ELF-1 (cell line): ENCODE measurements at places on chromosomes 2 and 18.
A peak's percentile ranks its signal among the peaks of the same experiment; 100 is the strongest.

DNA sequence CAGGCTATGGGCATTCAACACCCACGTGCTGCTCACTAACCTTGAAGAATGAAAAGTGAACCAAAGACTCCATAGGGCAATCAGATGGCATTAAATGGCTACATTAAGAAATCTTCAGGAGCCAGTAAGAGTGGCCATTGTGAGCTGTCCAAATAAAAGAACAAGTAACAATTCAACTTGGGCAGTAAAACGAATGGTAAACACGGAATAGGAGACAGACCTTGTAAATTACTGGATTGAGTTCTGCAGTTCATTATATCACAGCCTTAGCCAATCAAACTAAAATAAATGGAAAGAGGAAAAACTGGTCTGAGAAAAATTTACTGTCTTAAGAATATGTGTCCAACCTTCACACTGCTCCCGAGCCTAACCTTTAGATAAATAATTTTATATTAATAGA, 306.5 kb upstream of the ZNF521 start:
- no peak for DNase-seq

GRCh38 chr2:67974559-67975430, 88.0 kb downstream of the C1D start:
- no peak for DNase-seq

GRCh38 chr2:22221006-22221405, 1097.2 kb downstream of the TDRD15 start:
- no peak for DNase-seq

GRCh38 chr2:151405376-151405775, 4.3 kb upstream of the RIF1 start:
- DNase-seq: no peak

DNA sequence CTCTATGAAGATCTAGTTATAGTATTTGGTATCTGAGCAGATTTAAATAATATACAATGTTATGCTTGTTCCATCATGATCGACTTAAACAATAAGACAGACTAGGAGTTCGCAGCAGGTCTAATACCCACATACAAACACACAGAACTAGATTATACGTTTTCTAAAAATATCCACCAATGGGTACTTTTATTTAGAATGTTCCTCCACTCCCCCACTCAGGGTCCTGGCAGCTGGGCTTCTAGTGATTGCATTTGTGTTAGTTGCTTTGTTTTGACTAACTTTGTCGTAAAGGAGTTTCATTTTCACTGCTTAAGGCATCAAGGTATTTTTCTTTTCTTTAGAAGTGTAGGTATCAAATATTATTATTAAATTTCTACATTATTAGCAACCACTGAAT, 91.4 kb downstream of the RPRM start:
- DNase-seq: no peak

- DNase-seq: no peak
Observed at GRCh38 chr18:68035774-68036522, 519.4 kb upstream of the DSEL start.

DNA sequence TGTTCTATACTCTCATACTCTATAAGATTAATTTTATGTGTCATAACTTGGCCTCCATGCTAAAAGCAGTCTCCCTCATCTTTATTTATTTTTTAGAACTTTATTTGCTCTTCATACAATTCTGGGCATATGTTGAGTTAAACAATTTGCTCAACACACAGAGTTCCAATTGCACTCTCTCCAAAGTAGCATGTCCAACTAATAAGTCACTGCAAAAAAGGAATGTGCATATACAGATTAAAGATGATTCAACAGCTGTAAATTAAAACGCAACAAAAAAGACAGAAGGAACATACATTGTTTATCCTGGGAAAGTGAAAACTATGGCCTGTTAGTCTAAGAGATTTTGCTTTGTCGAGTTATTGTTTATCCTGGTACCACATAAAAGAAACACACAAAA, 277.7 kb upstream of the ACVR2A start:
- DNase-seq: no peak

DNA sequence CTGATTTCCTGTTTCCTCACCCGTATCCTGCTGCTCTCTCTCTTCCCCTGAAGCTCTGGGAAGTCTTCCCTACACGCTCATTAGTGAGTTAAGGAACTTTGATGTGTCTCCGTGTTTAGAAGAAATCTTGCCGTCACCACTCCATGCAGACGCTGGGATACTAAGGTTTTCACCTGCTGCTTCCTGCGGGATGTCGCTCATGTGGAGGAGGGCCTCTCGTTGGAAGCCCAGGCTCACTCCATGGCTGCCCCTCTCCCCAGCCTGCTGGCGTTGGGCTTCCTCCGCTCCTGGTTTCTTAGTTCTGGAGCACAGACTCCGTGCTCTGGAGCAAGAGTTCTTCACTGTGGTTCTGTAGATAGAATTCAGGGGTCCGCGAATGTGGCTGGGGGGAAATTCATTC, 326.3 kb downstream of the GBX2 start:
- DNase-seq: no peak

- no peak for DNase-seq
Observed at GRCh38 chr18:58076052-58076451, 32.0 kb downstream of the NEDD4L start.

DNA sequence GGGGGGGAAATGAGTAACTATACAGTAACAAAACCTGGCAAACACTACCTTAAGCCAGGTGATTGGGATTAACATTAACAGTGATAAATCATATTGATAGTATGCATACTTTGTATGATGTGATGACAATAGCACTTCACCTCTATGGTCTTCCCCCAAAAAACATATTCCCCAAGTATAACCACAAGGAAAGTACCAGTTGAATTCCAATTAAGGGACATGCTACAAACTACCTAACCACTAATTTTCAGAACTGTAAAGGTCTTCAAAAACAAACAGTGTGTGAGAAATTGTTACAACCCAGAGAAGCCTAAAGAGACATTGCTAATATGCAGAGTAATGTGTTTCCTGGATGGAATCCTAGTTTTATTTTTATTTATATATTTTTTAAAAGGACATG, 152.4 kb downstream of the ZRANB3 start:
- no peak for DNase-seq

DNA sequence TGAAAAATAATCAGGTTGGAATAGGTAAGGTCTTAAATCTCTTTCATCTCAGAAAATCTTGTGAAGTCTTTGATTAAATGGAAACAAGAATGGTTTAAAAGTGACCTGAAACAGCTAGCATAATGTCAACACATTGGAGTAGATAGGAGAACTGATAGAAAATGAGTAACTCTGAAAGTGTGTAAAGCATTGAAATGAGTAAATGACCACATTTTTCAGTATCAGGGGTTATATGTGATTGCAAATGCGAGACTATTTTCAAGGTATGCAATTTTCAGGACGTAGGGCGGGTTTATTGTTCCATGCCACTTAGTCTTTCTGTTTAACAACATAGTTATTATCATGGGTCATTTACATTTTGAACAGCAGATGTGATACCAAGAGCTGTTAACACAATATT, 1383.2 kb downstream of the LRP1B start:
- no peak for DNase-seq

DNA sequence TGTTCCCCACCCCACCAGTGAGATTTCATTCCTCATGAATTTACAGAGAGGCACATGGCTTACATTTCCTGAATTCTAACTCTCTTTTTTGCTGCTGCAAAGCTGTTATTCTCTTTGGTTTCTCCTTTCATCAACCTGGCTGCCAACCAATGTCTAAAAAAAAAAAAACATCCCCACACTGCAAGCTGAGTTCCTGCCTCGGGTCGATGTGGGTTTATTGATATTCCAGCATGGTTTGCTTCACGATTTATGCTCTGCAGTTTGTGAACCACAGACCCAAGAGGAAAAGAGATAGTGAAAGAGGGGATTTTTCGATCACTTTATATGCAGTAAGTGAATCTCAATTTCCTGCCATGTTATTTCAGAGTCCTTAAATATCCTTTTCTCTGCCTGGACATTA, 363.6 kb downstream of the LPIN1 start:
- no peak for DNase-seq

DNA sequence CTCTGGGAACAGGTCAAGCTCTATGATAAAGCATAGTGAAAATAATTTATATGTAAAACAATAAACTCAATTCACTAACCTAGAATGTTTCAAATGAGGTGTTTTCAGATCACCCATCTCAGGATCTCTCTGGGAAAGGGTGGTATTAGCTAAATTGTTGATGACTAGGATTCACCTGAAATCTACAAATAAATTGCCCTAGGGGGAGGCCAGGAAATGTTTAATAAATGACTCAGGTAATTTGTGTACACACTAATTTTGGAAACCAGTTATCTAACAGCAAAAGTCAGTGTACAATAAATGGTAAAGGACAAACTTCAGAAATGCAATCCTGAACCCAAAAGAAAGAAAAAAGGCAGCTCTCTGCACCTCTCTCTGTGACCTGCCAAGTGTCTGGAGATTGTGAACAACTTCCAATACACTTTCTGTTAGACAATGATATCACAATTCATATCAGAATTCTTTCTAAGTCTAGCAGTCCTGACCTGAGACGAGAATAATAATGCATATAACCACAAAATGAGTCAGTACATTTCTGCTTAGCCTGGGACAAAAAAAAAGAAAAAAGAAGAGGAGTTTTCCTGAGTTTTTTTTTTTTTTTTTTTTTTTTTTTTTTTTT, 760.0 kb downstream of the EPHA4 start:
- DNase-seq: no peak

GRCh38 chr18:5311301-5311989, 15.9 kb upstream of the ZBTB14 start:
- no peak for DNase-seq

DNA sequence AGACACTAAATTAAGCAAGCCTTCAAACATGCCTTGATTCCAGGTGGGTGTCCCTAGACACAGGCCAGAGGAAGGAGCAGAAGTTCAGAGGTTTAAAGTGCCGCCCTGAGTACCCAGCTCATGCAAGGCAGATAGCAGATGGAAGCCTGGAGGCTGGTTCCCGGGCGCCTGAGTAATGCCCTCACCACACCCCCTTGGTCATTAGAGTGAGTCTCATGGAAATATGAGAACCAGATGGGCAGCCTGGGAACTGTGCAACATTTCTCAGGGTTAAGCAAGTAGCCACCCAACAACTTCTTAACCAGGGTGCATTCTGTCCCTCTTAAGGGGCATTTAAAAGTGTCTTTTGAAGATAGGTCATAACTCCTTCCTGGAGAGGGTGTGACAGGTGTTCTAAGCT, 44.1 kb downstream of the TGFA start:
- no peak for DNase-seq

DNA sequence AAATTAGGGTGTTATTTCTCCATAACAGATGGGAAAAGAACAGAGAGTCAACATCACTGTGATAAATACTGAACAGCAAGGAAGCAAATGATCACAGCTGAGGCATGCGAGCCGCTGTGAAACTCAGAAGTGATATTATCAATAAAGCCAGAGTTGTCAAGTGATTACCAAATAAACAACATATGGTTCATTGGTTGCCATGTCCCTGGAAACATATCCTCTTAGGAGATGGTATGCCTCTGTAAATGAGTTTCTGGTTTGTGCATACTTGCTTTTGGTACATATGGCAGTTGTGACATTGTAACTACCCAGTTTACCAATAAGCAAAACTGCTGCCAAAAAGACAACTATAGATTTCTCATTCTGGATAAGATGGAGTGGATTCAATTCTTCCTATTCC, 23.8 kb downstream of the RAPGEF4 start:
- no peak for DNase-seq

DNA sequence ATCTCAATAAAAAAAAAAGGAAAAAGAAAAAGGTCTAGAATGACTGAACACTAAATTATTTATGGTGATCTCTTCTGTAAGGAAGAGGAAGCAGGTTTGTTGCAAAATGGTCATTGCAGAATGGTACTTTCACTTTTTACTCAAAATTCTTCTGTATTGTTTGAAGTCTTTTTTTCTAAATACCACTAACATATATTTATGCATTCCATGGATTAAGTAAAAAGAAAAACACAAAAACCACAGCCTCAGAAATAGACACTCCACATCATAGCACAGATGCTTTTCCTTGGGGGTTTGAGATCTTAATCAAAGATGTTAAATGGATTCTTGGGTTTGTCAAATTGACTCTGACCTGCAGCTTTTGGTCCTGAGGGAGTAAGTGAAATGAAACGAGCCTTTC, 47.4 kb downstream of the RHOB start:
- DNase-seq: no peak

- DNase-seq: peak; percentile 68
Observed at GRCh38 chr2:29841386-29842004, 79.9 kb downstream of the ALK start.

GRCh38 chr18:74005320-74006109, 142.1 kb downstream of the FBXO15 start:
- DNase-seq: no peak

GRCh38 chr2:45649858-45650811, 1.3 kb upstream of the PRKCE start:
- DNase-seq: peak; percentile 79

DNA sequence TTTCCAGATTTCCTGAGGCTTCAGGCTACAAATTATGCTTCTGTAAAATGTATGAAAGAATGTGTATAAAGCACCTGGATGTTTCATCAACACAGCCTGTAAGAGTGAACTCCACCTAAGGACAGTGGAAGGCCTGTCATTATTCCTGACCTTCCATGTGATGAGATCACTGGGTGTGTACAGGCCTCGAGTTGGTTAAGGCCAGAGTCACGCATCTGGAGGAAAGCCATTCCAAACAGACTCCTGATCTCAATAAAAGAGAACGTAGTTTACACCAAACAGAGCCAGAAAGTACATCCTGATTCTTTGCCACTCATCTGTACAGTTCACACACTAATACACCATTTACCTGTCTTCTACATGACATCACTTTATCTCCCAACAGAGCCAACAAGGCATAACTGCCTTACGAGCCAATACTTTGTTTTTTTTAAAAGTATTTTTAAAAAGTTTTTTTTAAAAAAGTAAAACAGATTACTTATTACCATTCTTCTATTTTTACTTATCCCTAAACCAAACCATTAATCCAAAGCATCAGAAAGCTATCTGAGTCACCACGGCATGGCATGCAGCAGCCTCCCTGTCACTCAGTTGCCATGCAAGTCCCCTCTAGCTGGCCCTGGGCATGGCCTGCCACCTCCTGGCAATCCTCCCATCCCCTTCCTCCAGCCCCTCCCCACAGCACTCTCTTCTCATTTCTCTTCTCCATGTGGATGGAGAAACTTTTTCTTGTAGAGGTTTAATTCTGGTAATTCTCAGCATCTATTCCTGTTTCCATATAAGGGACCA, 78.8 kb upstream of the TFCP2L1 start:
- DNase-seq: no peak

- DNase-seq: no peak
Observed at GRCh38 chr18:56382541-56382940, 255.9 kb downstream of the TXNL1 start.

DNA sequence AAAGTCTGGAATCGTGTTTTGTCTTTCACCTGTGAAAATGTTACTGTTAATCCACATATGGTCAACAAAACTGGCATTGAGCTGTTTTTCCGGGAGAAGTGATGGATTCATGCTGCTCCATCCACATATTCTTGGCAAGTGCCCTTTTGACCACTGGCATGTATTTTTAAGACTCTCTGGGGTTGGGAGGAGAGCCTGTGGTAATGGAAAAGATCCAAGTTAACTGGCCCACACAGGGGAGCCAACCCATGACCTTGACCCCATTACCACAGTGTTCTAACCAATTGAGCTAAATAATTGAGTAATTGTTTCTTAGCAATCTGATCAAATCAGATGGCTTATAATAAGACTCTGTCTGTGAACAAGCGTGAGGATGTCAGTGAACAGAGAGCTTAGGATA, 296.2 kb upstream of the NRP2 start:
- no peak for DNase-seq

GRCh38 chr18:53142005-53142404, 802.0 kb downstream of the DCC start:
- DNase-seq: no peak

GRCh38 chr2:180324182-180324581, 317.1 kb upstream of the CWC22 start:
- DNase-seq: no peak
